ENCODE measurements at places on chromosomes 11 and 22.

DNA sequence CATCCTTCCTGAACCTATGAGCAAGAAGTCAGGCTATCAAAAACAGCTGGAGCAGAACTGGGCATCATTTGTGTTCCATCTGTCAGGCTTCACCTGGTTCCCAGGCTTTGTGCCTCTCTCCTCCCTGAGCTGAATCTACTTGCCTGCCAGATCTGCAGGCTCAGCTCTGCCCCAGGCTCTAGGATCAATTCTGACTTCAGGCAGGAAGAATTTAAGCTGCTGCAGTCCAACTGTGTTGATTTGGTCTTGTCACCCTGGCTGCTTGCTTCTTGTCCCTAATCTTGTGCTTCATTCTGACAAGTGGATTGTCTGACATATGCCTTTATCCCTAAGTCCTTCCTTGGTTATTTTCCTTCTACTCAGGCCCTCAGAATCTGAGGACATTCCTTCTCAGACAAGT, 31.6 kb upstream of the CADM1 start:
- no peak for DNase-seq

DNA sequence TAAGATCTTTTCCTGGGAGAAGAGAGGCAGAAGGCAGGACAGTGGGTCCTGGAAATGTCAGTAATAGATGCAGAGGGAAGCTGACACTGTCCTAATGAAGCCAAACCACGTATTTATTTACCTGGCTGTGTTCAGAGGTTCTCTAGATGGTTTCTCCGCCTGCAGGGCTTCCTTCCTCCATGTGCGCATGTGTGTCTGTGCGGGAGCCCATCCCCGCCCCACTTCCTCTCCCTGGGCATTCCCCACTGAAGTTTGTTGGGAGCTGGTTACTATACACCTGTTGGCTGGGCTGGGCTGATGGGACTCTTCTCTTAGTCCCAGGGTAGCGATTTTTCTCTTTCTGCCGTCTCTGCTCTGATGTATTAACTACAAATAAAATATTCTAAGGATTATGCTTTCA, 204.9 kb upstream of the TBCEL start:
- no peak for DNase-seq

- no peak for DNase-seq
Measured at GRCh38 chr11:68810164-68810563, 31.6 kb downstream of the CPT1A start.

GRCh38 chr11:118012083-118012669, 26.0 kb downstream of the IL10RA start:
- DNase-seq = no peak

- DNase-seq = no peak
Measured at GRCh38 chr11:4076774-4077173, 17.8 kb upstream of the RRM1 start.

DNA sequence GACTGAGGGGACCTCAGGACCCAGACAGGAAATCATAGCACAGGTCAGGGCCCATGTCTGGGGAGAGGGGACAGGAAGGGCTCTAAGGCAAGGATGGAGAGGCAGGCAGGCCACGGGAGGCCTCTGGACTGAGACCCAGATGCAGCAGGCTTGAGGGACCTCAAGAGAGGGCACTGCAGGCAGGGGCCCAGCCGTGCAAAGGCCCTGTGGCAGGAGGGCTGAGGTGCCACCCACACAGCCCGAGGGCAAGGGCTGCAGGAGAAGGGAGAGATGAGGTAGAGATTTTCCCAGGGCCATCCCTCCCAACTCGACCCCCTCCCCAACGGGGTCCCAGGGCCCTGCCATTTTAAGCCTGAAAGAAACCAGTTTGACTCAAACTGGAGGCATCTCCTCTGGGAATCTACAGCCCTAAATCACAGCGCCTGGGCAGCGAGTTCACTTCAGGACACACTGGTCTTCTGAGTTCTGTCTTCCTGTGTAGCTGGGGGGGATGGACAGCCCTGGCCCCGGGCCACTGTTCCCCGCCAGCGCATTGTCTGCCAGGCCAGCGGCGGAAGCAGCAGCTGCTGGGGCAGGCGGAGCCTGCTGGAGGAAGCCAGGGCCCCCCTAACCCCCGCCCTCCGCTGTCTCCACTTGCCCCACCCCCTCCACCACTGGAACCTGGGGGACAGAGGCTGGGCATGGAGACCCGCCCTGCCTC, 20.3 kb upstream of the WNT7B start:
- no peak for DNase-seq

DNA sequence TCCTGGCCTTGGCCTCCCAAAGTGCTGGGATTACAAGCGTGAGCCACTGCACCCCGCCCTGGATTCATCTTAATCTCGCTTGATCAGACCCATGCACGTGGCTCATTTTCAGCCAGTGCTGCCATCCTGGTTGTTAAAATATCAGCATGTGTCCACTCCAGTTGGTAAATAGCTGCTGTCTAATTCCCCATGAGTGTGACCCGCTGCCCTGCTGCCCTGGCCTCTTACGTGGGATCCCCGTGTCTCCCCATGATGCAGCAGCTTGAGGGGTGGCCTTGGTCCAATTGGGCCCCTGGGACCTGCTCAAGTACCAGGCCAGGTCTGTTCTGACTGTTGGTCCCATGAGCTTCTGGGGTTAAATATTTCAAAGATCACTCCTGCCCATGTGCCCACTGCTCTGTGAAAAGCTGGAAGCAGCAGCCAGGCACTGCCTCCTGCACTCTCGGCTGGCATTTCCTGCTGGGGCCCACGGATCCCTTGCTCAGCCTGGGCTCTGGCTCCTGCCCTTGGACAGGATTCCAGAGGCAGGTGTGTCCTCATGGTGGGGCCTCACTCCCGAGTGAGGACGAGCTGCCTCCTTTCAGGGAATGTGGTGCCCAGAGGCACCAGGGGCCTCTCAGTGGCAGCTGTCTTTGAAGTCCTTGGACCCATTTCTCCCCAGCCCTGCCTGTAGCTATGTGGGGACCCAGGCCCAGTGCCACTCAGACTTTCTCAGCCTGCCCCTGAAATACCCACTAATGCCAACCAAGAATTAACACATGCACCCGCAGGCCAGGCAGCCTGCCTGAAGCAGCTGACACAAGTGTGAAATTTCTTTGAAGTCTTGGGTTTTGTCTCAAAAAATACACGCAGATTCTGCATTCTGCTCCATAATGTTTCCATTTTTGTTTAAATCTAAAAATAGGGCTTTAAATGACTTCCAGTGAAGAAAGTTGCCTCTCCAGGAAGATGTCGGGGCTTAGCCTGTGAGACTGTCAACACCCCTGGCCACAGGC, 38.1 kb upstream of the PRDM11 start:
- DNase-seq = no peak

DNA sequence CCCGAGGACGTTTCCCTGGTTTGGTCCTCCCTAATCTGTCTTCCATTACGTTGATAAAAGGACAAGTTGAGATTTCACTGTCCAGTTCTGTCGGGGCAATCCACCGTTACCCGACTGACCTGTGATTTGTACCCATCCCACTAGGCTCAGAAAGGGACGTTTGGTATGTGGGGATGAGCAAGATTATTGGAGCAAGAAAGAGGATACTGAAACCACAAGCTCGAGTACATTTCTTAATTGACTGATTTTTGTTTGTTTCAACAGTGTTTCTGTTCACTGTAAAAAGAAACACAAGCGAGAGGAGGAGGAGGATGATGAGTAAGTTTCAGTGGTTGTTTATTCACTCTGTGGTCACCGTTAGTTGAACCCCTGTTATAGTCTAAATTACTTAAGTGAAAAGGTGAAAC, 969 bp downstream of the CCDC117 start:
- no peak for DNase-seq

DNA sequence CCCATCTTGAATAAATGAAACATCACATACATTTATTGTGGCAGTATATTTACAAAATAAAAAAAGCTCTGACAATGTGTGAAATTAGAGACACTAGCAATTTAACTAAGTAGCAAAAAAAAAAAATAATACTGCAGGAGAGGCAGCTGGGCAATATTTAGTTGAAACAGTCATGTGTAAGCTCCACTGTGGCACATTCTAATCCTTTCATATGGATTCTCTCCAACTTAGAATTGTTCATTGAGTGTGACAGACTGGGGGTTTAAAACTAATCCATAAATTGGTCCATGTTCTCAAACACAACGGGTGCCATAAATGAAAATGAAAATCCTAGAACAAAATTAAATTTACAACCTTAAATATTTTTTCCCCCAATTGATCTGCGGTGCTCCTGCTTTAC, 302.1 kb downstream of the CADM1 start:
- no peak for DNase-seq

DNA sequence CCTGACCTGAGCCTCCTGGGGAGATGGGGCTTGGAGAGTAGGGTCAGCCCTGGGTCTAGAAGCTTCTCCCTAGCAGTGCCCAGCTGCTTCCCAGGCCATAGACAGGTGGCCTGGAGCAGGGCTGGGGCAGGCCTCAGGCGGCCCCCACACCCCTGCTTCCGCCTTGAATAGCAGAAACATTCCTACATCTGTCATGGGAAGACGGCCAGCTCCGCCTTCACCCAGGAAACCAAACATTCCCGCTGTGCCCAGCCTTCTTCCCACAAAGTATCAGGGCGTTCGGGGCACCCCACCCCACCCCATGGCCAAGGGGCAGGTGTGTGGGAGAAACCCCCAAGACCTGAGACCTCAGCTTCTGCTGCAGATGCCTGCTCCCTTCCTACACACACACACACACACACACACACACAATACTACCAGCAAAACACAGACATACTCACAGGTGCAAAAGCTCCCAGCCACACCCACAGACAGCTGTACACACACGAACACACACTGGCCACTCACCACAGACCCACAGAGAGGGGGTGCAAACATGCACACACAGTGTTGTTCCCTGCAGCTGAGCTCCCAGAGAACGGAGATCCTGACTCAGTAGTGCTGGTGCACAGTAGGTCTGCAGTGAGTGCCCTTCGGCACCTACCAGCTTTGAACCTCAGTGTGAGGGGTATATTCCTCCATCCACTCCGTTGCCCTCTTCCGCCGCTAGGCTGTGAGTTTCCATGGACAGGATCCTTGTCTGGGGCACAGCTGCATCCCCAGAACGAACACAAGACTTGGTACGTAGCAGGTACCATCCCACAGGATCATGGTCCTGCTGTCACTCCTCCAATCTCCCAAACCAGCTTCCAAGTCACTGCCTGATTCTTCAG, 37.4 kb downstream of the PDGFB start:
- DNase-seq = no peak

- DNase-seq = no peak
Measured at GRCh38 chr11:112689851-112690250, 271.4 kb upstream of the NCAM1 start.

DNA sequence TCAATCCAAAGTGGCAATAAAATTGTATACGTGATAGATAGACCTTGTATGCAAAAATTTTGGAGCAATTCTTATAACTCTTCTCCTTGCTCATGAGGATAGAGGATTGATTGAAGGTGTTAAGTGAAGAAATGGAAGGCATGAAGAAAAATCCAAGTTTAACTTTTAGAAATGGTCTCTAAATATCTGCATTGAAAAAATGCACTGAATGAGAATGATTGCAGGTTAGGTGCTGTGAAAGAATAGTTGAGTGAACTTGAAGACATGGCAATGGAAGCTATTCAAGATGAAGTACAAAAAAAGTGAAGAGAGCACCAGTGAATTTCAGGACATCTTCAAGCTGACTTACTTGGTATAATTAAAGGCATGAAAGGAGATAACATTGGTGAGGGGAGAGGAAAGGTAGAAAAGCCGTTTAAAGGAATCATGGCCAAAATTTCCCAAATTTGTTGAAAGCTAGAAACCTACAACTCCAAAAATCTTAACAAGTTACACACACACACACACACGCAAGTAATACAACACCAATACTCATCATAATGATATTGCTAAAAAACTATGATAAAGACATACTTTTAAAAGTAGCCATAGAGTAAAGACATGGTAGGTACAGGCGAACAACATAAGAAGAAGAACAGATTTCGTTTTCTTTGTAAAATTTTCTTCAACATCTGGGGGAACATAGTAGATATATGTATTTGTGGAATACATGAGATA, 96.3 kb downstream of the GGTLC2 start:
- DNase-seq = no peak

- no peak for DNase-seq
Measured at GRCh38 chr22:37897807-37898206, 8.3 kb upstream of the MICALL1 start.

Measured in stimulated activated CD8-positive, alpha-beta memory T cell treated with anti-CD3 and anti-CD28 coated beads, Interleukin-7, amount 100 ng/mL, for 48 hours (primary cell).